ENCODE measurements at places on chromosomes 2 and 18.

DNA sequence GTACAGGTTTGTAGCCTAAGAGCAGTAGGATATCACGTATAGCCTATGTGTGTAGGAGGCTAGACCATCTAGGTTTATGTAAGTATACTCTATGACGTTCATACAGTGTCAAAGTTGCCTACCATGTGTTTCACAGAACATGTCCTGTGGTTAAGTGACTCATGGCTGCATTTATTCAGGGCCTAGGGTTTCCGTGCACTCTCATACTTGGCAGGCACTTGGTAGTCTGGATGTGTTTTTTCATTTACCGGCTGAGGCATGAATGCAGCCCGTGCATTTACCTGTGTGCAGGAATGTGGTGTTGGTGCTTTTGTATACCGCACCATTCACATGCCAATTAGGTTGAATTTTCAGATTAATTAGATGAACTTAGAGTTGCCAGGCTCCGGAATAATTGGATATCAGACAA is 43.4 kb downstream of the MYL12B start:
- DNase-seq = peak; percentile 13

GRCh38 chr18:48728204-48728833 is 189.5 kb downstream of the CTIF start:
- no peak for DNase-seq

GRCh38 chr2:53635694-53636093 is 131.9 kb upstream of the CHAC2 start:
- DNase-seq = no peak

- no peak for DNase-seq
Measured at GRCh38 chr18:63199743-63200241, 119.8 kb downstream of the BCL2 start.

- DNase-seq = no peak
Measured at GRCh38 chr2:45540942-45541341, 70.1 kb downstream of the SRBD1 start.

DNA sequence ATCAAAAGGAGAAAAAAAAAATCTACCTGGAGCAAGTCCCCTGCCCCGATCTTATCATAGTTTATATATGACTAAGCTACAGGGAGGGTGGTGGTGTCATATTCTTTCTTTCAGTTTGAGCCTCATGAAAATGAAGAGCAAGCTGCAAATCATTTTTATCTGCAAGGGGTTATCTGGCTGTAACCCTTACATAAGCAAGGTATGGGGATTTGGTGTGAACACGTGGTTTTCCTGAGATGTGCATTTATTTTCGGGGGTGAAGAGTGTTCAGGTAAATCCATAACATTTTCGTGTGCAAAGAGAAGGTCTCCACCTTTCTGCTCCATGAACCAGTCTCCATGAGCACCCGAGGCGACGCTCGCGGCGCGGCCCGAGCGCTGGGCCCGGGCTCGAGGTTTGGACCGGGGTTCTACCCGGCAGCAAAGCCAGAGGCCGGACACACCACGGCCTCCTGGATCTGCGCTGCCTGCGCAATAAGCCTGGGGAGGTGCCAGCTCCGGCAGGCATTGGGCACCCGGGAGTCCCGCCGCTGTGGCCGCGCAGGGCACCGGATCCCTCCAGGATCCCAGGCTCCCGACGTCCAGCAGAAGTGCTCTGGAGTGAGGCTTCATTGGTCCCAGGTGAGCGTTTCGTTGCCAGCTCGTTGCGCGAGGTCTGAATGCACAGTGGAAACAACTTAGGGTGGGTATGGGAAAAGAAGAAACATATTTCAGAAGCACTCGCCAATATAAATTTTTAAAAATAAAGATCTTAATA is 36.1 kb upstream of the GPD2 start:
- peak; percentile 67 for DNase-seq

- no peak for DNase-seq
Measured at GRCh38 chr2:237708065-237708398, 80.6 kb downstream of the LRRFIP1 start.

GRCh38 chr2:114762986-114763385 is 320.5 kb downstream of the DPP10 start:
- DNase-seq = no peak

GRCh38 chr2:3578987-3579386 is 3.9 kb downstream of the RPS7 start:
- no peak for DNase-seq

GRCh38 chr2:207289295-207290018 is 123.7 kb upstream of the KLF7 start:
- DNase-seq = peak; percentile 4

- DNase-seq = no peak
Measured at GRCh38 chr2:46847185-46847710, 68.4 kb downstream of the MCFD2 start.

- DNase-seq = peak; percentile 62
Measured at GRCh38 chr2:241739651-241740050, 5.2 kb downstream of the D2HGDH start.

GRCh38 chr2:218257390-218257981 is 3.3 kb upstream of the GPBAR1 start:
- DNase-seq = peak; percentile 86

DNA sequence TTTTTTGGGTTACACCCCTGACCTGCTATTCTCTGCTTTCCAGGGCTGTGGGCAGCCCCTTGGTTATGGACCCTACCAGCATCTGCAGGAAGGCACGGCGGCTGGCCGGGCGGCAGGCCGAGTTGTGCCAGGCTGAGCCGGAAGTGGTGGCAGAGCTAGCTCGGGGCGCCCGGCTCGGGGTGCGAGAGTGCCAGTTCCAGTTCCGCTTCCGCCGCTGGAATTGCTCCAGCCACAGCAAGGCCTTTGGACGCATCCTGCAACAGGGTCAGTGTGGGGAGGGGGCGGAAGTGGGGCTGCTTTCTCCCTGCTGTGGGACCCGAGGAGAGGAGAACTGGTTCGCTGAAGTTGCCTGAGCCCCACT is 9.7 kb upstream of the WNT10A start:
- no peak for DNase-seq

DNA sequence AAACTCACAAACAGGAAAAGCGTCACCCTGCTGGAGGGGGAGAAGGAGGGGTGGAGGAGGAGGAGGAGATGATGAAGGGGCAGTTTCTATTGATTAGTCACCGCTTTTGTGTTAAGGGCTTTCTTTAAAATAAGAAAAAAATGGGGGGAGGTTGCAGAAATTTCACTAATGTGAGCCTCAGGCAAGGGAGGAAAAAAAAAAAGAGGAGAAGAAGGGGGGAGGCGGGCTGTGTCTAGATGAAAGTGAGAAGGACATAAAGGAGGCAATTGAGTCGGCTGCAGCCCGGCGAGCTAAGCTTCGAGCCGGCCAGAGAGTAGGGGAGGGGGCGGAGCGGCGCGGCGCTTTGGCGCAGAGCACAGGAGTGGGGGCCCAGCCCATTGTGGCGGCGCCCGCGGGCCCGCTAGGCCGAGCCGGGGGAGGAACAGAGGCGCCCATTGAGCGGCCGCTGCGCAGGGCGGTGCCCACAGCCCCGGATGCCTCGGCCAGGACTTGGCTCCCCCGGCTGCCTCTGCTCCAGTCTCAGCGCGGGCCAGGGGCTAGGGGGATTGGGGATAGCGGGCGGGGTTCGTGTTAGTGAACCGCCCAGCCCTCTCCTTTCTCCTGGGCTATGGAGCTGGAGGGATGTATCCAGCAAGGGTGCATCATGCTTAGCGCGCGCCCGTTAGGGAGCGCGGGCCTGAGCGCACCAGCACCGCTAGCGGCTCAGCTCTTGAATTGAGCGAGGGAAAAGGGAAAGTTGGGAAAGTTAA is 7.9 kb downstream of the PAX3 start:
- no peak for DNase-seq

DNA sequence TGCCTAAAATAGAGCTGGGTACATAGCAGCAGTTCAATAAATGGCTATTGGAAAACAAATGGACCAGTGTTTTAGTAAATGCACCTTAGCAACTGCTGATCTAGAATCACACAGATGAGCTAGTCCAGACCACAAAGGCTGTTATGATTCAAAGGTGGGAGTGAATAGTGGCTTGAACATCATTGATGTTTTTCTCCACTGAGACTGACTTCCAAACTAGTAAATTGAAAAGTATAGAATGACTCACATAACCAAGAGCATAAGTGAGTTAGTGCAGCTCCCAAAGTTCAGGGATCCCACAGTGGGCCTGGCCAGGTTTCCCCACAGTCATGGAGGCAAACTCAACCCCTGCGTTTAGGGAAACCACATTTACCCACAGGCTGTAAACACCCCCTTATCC is 106.7 kb upstream of the YPEL5 start:
- DNase-seq = no peak

DNA sequence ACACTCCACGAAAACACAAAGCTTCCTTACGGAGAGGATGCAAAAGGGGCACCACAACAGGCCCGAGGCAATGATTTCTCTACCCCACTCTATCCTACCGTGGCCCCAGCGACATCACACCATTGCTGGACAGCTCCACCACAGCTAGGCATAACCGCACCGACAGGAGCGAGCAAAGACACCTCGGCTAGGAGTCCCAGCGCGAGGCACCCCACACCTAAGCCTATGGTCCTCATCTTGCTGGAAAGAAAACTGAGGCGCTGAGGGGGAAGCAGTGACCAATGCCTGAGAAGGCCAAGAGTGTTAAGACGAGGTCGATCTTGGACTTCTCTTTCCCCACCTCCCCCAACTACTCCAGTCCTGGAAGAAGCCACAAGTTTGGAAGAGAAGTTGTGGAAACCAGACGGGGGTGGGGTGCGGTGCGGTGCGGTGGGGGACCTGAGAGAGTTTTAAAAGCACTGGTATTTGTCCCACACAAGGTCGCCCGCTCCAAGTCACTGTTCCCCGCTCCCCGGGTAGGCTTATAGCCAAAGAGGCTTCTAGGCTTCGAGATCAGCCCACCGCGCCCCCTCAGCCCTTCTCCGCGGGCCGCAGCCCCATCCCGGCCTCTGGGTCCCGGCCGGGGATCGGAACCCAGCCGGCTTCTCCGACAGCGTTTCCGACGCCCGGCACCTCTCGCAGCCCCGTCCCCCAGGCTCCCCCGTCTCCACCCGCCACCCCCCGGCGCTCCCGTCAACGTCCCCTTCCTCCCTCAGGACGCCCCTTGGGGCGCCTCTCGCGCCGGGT is 766 bp downstream of the PDE6D start:
- peak; percentile 23 for DNase-seq

DNA sequence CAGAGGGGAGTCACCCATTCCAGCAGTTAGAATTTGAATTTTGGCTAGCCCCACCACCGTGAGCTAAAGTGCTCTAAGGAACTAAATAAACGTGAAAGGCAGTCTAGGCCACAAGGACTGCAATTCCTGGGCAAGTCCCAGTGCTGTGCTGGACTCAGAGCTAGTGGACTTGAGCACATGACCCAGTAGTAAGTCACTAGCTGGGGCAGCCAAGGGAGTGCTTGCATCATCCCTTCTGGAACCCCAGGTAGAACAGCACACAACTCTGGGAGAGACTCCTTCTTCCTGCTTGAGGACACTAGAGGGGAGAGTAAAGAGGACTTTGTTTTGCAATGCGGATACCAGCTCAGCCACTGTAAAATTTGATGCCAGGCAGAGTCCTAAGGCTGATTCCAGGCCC is 672.2 kb downstream of the CPS1 start:
- no peak for DNase-seq

GRCh38 chr2:152372438-152372984 is 37.5 kb downstream of the FMNL2 start:
- no peak for DNase-seq

DNA sequence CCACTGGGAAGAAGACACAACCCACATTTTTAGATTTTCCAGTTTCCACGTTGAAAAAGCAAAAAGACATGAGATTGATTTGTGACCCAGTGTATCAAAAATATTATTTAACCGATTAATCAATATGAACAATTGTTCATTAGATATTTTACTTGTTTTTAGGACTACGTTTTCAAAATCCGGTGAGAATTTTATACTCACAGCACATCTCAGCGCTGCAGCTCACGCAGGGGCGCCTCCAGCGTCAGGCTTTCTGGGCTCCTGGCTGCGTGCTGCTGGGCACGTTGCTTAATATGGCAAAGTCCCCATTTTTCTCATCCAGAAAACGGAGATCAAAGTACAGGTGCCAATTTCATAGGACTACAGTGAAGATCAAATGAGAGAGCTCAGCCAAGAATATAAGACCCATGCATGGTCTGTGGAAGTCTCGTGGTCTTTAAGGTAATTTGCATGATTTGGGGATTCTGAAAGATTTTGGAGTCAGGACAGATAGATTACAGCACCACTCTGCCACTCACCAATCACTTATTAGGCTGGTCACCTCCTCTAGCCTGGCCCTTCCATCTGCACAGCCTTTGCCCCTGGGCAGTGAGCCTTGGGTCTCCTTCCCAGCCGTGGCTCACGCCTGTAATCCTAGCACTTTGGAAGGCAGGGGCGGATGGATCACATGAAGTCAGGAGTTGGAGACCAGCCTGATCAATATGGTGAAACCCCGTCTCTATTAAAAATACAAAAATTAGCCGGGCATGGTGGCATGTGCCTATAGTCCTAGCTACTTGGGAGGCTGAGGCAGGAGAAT is 36.2 kb downstream of the PTPN18 start:
- no peak for DNase-seq

DNA sequence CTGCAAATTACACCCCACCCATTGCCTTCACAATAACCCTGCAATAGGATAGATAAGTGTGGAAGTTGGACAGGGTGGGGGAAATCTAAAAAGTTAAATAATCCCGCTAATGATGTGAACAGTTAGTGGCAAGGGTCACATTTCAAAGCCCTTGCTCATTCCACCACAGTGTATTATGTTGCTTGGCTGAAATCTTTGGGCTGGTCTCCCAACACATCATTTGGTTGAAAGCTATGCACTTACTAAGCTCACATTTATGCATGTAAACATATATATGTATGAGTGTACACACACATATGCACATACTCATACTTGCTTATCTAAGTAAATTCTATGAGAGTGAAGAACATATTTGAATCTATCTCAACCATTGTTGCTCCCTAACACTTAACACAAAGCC is 197.8 kb downstream of the RDH14 start:
- DNase-seq = no peak

DNA sequence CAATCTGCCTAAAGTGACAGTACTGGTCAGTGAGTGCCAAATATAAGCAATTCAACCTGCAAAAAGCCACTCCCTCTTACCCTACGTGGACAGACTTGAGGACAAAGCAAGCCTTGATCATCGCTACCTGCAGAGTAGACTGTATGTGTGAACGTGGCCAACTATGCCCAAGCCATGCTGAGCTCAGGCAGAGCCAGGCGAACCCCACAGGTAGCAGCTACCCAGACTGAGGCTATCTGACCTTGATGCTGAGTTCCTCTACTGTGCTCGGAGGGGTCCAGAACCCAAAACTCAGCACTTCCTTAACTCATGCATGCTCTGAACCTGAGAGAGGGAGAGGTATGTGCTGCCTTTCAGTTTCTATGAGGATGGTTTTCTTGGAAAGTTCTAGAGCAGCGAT is 63.5 kb upstream of the TMEM200C start:
- DNase-seq = no peak

GRCh38 chr2:141707486-141707885 is 423.3 kb downstream of the LRP1B start:
- DNase-seq = no peak

All from GM12865 (cell line).